ENCODE measurements at places on chromosomes 13 and 19.

DNA sequence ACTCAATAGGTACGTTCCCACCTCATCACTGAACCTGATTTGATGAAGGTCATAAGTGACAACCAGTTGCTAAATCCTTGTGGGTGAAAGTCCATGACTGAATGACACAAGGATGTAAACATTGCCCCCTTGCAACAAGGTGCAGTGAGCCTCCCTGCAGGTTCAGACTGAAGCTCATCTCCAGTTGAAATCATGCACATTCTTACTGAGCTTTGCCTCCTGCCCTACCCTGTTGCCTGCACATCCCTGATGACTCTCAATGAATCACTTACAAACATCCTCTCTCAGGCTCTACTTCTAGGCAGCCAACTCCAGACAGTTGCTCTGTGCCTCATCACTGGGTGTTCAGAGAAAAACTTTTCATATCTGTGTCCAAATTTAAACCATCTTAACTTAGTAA is 42.5 kb upstream of the ARGLU1 start:
- DNase-seq, result no peak

DNA sequence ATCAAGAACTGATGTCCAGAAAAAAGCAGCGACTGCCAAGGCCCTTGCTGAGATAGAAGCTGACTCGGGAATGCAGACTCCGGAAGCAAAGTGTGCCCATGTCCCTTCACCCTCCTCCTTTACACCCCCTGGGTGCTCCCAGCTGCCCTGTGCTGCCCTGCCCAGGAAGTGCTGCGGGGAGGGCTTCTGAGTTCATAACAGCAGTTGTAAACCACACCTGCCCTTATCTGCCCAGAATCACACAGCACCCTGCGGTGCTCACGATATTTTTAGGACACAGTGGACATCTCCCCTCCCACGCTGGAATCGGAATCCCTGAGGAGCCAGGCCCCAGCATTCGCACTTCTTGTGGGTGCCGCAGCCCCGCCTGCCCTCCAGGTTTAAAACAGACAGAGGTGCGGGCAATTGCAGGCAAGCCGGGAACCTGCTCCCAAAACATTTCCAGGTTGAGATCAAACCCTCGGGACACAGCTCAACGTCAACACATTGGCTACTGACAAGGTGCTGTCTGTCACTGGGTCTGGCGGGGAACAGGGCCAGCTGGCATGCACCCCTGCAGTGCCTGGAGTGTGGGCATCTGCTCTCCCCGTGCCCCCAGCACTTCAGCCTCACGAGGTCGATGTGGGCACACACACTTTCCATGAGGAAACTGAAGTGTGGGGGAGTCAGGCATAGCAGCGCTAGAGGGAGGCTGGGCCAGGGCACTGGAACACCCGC is 36.8 kb downstream of the RAB20 start:
- no peak for DNase-seq

DNA sequence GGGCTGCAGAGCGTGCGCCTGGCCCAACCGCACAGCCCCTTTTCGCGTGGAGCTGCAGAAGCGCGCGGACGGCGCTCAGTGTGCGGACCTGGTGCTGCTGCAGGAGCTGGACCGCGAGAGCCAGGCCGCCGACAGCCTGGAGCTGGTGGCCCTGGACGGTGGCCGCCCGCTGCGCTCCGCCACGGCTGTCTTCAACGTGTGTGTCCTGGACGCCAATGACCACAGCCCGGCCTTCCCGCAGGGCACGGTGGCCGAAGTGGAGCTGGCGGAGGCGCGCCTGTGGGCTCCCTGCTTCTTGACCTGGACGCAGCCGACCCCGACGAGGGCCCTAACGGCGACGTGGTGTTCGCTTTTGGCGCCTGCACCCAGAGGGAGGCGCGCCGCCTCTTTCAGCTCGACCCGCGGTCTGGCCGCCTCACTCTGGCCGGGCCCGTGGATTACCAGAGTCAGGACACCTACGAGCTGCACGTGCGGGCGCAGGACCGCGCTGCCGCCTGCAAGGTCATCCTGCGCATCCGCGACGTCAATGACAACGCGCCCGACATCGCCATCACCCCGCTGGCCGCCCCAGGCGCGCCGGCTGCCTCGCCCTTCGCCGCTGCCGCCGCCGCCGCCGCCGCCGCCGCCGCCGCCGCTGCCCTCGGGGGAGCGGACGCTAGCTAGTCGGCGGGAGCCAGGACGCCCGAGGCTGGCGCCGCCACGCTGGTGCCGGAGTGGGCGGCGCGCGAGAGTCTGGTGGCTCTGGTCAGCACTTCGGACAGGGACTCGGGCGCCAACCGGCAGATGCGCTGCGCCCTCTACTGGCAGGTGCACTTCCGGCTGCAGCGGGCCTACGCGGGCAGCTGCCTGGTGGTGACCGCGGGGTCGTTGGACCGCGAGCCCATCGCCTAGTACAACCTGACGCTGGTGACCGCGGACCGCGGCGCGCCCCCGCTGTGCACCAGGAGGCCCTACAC is 172.2 kb downstream of the OLFM4 start:
- no peak for DNase-seq

GRCh38 chr13:38826182-38826813 is 139.4 kb downstream of the FREM2 start:
- DNase-seq, result no peak

GRCh38 chr13:113792236-113792770 is 33.3 kb downstream of the TMEM255B start:
- no peak for DNase-seq

DNA sequence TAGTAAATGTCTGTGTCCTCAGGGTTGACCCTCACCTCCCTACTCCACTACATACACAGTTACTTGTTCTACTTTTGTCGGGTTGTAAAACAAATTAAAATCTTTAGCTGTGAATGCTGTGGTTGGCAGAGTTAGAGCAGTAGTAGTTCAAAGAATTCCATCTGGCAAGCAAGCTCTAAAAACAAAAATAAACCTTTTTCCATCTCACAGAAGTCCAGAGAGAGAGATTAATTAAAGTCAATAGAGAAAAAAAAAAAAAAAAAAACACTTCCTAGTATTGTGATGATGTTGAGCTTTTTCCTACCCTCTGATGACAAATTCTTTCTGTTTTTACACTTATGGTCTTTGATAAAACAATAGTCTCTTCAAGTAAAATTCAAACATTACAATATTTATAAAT is 338.4 kb downstream of the PCDH17 start:
- no peak for DNase-seq
